Vagina (tissue), 2 donors: ENCODE measurements at places on chromosomes 11 and 22.

- DNase-seq = no peak
These were observed 472 bp downstream of the APOA5 start for GRCh38 chr11:116791002-116791812.

GRCh38 chr11:111936040-111936540 is 1.1 kb upstream of the DIXDC1 start:
- no peak for DNase-seq

- no peak for DNase-seq
These were observed 490.2 kb upstream of the B3GAT1 start for GRCh38 chr11:134901955-134902918.

DNA sequence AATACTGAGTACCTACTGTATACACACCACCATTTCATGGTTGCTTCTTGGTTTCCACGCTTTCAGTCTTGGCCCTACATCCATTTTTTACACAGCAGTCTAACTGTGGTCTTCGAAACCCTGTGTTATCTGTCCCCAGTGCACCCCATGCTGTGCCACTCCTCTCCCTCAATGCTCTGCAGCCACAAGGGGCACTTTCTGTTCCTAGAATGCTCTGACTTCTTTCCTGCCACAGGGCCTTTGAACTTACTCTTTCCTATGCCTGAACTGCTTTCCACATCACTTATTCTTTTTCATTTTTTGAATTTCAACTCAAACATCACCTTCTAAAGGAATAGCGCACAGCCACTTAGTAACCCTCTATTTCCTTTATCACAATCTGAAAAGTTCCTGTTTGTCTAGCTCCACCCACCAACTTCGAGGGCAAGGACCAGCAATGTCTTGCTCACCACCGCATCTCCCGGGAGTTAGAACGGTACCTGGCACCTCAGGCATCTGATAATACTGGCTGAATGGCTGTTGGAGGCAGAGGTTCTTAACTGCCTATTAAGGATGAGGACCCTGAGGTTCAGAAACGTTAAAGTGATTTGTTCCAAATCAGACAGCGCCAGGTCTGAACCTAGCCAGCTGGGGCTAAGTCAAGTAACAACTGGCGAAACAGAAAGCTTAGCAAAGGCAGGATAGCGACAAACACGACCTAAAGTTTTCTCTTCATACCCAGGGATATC is 568 bp downstream of the ALG8 start:
- DNase-seq = no peak

DNA sequence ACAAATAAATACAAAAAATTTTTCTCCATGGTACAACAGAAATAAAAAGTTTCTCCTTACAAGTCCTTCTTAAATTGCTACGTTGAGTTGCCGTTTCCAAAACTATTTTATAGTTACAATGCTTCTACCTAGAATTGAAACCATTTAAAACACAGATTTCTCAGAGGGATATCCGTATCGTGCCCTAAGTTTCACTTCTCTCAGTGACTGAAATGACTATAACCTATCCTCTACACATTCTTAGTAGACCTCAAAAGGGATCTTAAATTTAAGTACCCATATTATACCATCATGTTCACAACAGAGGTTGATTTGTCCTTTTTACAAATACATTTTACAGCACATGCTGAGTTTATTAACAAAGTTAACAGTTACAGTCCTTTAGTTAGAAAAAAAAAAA is 44.1 kb downstream of the USP28 start:
- no peak for DNase-seq

DNA sequence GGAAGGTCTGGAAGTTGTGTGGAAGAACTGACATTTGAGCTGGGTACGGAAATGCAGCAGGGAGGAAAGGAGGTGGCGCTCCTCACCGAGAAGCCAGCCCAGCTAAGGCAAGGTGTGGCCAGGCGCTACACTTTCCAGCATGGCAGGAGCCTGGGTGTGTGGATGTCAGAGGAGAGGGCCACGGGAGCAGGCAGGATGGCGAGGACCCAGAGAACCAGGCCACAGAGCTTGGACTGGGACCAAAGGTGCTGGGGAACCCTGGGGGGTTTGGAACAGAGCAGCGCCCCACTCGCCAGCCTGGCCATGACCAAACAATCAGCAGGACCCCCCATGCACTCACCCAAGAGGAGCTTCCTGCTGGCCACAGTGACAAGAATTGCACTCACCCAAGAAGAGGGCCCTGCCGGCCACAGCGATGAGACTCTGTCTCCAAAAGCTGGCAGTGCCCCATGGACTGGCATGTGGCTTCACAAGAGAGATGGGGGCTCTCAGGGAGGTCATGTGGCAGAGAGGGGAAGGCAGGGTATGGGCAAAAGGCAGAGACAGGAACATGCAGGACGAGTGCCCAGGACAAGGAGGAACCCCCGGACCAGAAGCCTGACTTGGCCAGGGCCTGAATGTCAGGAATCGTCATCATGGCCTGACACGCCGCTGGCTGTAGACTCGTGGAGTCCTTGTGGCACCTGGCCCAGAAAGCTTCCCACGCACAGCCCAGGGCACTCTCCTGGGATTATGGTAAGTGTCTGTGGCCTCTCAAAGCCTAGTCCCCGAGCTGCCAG is 45.4 kb downstream of the IGF2 start:
- DNase-seq = no peak

DNA sequence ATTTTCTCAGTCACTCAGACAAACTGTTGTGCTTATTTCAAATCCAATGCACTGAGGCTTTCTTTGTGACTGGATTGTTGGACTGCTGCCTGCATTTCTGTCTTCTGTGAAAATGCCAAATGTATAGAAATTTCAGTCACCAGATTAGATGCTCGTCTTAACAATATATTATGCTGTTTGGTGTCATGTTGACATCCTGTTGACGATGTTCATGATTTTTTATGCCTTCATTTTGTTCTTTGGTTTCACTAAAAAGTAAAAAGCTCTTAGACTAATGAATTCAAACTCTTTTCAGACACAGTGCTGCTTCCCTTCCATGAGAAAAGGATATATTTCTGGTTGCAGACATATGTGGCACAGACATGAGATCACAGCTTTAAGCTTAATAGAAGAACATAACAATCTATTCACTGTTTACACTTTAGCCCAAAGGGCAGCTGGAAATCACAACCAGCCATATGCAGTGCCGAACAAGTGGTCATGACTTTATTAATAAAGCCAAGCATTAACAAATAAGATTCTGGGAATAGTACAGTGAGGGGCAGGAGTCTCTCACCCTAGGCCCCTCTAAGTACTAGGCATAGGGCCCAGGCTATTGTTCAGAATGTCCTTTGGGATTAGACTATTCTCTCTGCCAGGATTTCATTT is 9.4 kb upstream of the SOX6 start:
- no peak for DNase-seq
